Thyroid gland (tissue), 4 donors: ENCODE measurements at places on chromosomes 2 and 18. TPM values are rescaled to one million over a fixed set of nuclear protein-coding genes. Genes with fewer than 3 reads are reported as not detected.

- H3K36me3 ChIP-seq: no peaks in the 10 kb centered on the region
- H3K4me3 ChIP-seq: no peak overlapping the region
- no peak overlapping the region for H3K27ac ChIP-seq
- no peaks in the 10 kb centered on the region for H3K27me3 ChIP-seq
- DNase-seq: no peak
Measured at GRCh38 chr2:9001778-9002177, 1.7 kb downstream of the MBOAT2 start.

DNA sequence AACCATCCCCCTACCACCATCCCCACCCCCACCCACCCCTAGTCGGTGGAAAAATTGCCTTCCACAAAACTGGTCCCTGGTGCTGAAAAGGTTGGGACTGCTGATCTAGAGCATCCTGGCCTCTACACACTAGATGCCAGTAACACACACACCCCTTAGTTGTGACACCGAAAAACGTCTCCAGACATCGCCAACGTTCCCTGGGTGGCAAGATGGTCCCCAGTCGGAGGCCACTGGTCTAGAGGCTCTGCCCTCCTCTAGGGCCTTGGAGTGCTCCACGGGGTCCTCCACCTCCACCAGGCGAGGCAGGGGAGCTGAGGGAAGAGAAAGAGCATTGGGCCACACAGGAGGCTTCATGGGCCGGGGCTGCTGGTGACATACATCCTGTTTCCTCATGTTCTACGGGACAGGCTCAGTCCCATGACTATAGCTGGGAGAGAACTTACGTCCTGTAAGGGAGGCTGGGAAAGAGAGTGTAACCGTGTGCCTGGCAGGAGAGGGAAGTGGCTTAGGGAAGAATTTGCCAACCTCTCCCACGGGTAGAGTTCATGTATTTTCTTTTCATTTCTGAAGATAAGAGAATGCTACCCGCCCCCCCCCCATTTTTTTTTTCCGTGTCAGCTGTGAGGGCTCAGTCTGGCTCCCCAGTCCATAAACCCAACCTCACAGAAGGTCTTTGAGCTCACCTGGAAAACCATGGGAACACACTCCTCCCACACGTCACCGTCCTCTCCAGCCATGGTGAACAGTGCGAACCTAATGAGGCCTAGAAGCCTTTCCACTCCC, 132.7 kb upstream of the MYCN start:
- no peaks in the 10 kb centered on the region for H3K27me3 ChIP-seq
- peaks cover 14% of the 10 kb centered on the region for H3K4me1 ChIP-seq
- no peaks in the 10 kb centered on the region for H3K36me3 ChIP-seq
- DNase-seq: no peak
- H3K4me3 ChIP-seq: no peak overlapping the region

GRCh38 chr18:7071600-7071999, 46.0 kb downstream of the LAMA1 start:
- H3K27me3 ChIP-seq: no peaks in the 10 kb centered on the region
- no peak overlapping the region for H3K4me3 ChIP-seq
- H3K36me3 ChIP-seq: no peaks in the 10 kb centered on the region
- peaks cover 11% of the 10 kb centered on the region for H3K4me1 ChIP-seq

- H3K4me3 ChIP-seq: no peak overlapping the region
- H3K4me1 ChIP-seq: no peaks in the 10 kb centered on the region
- H3K27ac ChIP-seq: no peak overlapping the region
- H3K27me3 ChIP-seq: no peaks in the 10 kb centered on the region
Measured at GRCh38 chr2:127049927-127050802, 56.8 kb downstream of the BIN1 start.

GRCh38 chr2:85236084-85236483, 91.7 kb downstream of the TGOLN2 start:
- H3K36me3 ChIP-seq: no peaks in the 10 kb centered on the region
- H3K4me1 ChIP-seq: peaks cover 72% of the 10 kb centered on the region
- H3K27me3 ChIP-seq: no peaks in the 10 kb centered on the region

DNA sequence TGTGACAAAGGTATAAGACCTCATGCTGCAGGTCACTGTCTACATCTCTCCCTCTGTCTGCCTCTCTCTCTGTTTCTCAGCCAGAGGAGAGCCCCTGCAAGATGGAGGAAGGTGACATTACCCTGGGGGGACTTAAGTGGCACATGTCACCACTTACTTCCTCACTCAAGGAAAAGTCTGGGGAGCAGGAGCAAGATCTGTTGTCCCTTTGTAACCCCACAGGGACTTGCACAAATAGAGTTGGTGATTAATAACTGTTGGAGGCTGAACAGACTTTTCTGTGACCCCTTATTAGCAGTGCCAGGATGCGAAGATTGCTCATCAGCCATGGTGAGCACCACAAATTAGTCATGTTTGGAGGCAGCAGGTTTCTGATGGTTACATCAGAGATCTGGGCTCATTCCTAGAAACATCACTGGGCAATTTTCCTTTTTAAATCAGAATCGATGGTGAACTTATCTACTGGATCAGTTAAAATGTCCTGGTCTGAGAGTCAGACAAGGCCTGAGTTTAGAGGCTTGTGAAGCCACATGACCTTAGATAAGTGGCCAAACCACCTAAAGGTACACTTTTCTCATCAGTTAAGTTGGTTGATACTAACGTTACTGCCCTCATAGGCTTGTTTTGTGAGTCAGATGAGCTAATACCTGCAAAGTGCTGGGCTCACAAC, 81.2 kb upstream of the LTBP1 start:
- H3K4me3 ChIP-seq: no peak overlapping the region
- H3K36me3 ChIP-seq: no peaks in the 10 kb centered on the region
- H3K27ac ChIP-seq: no peak overlapping the region
- peaks cover 6% of the 10 kb centered on the region for H3K4me1 ChIP-seq

DNA sequence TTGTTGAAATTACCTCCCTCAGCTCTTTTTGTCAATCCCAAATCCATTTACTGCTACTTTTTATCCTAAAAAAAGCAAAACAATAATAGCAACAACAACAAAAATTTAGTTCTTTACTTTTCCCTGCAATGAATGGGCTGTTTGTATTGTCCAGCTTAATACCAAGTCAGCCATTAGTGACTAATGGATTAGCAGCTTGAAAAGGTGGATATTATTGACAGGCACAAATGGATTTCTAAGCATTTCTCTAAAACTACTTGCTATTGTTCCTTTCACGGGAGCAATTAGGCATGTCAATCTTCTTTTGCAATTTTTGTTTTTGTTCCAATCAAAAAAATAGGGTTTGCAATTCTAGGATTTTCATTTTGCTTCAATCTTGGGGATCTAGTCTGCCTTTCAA, 32.1 kb upstream of the SPAG16 start:
- DNase-seq: no peak
- H3K27me3 ChIP-seq: no peaks in the 10 kb centered on the region
- no peaks in the 10 kb centered on the region for H3K4me1 ChIP-seq
- H3K36me3 ChIP-seq: no peaks in the 10 kb centered on the region
- H3K27ac ChIP-seq: no peak overlapping the region

- H3K27me3 ChIP-seq: no peaks in the 10 kb centered on the region
- H3K4me1 ChIP-seq: no peaks in the 10 kb centered on the region
- H3K36me3 ChIP-seq: no peaks in the 10 kb centered on the region
- DNase-seq: no peak
- H3K27ac ChIP-seq: no peak overlapping the region
Measured at GRCh38 chr18:2303517-2304238, 267.6 kb downstream of the METTL4 start.

- H3K36me3 ChIP-seq: no peaks in the 10 kb centered on the region
- no peak overlapping the region for H3K27ac ChIP-seq
- H3K4me3 ChIP-seq: no peak overlapping the region
- H3K4me1 ChIP-seq: no peaks in the 10 kb centered on the region
- no peaks in the 10 kb centered on the region for H3K27me3 ChIP-seq
- DNase-seq: no peak
Measured at GRCh38 chr2:203077451-203077850, 62.8 kb downstream of the NBEAL1 start.

DNA sequence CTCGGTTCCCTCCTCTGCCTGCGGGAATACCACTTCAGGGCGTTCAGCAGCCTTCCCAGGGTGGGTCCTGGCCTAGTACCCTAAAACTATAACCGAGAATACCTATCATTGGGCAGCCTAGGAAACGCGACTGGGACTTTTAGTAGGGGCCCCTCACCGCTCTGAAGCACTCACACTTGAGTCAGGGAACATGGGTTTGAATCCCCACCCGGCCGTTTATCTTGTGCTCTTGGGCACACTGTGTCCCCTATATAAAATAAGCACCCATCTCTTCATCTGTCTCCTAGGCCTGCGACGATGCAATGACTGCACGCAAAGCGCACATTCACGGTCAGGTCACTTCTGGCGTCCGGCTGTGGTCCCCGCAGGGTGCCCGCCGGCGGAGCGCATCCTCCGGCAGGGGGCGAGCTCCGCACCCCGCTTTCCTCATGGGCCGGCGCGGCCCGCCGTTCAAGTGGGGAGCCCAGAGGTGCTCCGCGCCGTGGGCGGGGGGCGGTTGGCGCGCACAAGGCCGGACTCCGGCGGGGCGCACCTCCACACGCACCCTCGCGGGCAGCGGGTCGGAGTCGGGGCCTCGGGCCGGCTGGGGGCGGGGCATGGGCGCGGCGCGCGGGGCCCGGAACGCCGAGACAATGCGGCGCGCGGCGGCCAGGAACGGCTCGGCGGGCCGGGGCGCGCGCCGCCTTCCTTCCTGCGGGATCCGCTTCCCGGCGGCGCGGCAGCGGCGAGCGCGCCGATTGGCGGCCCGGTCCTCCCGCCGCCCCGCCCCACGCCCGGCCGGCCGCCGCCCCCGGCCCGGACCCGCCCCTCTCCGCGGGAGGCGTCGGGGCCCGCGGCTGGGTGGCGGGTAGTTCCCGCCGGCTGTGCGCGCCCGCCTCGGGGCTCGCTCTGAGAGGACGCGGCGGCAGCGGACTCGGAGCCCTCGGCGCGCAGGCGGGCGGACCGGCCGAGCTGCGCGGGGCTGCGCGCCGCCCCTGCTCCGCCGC, at the start of gene ASAP2:
TSS of gene ASAP2 (plus strand) at position 850 of the 986 bp plus-strand sequence. CDS start 293 bp downstream, outside the sequence.
- H3K27ac ChIP-seq: peak within 1 kb of the TSS; percentile 95
- peaks cover 11% of the 10 kb centered on the region for H3K4me1 ChIP-seq
- DNase-seq: peak; percentile 70
- no peaks in the 10 kb centered on the region for H3K36me3 ChIP-seq
- peak within 1 kb of the TSS; percentile 86 for H3K4me3 ChIP-seq

DNA sequence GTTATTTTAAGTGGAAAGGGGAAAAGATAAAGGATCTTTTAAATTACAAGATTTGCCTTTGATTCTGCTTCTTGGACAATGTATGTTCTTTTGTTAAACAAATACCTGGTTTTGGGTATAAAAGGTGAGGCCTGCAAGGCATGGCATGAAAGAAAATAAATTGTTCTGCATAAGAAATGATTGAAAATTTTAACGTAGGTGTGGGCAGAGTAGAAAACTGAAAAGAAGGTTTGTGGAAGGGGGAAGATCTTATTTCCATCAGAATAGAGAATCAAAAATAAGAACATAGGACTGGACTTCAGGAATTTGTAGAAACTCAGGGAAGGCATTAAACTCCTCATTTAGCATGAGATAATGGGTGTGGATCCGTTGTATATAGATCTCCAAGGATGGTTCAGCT, 153.1 kb downstream of the SETBP1 start:
- no peaks in the 10 kb centered on the region for H3K36me3 ChIP-seq
- peaks cover 11% of the 10 kb centered on the region for H3K4me1 ChIP-seq
- H3K27ac ChIP-seq: no peak overlapping the region
- H3K4me3 ChIP-seq: no peak overlapping the region
- no peaks in the 10 kb centered on the region for H3K27me3 ChIP-seq

- H3K4me1 ChIP-seq: no peaks in the 10 kb centered on the region
- H3K27ac ChIP-seq: no peak overlapping the region
- H3K36me3 ChIP-seq: no peaks in the 10 kb centered on the region
- no peak for DNase-seq
- no peaks in the 10 kb centered on the region for H3K27me3 ChIP-seq
Measured at GRCh38 chr18:45589356-45590035, 25.8 kb upstream of the SLC14A2 start.

- peak overlapping the region; percentile 37 for H3K27ac ChIP-seq
- H3K27me3 ChIP-seq: no peaks in the 10 kb centered on the region
- no peak overlapping the region for H3K4me3 ChIP-seq
- DNase-seq: no peak
Measured at GRCh38 chr18:2967820-2968219, 45.1 kb downstream of the LPIN2 start.

DNA sequence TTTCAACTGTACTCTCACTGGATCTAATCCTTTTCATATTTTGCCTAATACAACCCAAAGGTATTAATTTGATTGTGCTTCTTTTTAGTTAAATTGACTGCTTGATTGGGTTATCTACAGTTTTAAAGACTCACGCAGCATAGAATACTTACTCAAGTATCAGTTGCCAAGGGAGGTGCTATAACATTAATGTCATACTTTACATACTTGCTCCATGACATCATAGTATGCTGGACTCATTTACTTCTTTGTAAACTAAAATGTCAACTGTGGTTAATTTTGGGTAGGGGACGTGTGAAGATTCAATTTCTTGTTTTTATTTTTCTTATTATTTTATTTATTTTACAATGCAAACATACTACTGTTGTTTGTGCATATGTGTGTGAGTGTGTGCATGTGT, 716.2 kb upstream of the VRK2 start:
- H3K4me3 ChIP-seq: no peak overlapping the region
- H3K27ac ChIP-seq: no peak overlapping the region
- H3K27me3 ChIP-seq: no peaks in the 10 kb centered on the region
- H3K4me1 ChIP-seq: no peaks in the 10 kb centered on the region
- DNase-seq: no peak
- no peaks in the 10 kb centered on the region for H3K36me3 ChIP-seq

DNA sequence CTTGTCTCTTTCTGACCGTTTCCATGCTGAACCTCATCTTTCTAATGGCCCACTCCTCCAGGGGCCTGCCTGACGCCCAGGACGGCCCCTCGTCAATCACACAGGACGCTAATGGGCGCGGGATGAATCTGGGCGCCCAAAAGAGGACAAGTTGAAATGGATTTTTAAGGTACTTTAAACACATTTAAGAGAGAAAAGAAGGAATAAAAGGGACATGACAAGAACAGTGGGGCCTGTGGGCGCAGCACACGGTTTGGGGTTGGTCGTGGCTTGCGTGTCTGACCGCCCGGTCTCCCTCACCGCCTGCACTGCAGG, 607 bp upstream of the UBE2F start:
- no peaks in the 10 kb centered on the region for H3K36me3 ChIP-seq
- H3K27ac ChIP-seq: no peak overlapping the region
- H3K4me3 ChIP-seq: no peak overlapping the region
- no peaks in the 10 kb centered on the region for H3K27me3 ChIP-seq
- DNase-seq: no peak
- H3K4me1 ChIP-seq: peaks cover 35% of the 10 kb centered on the region

The RTP5 gene
- total RNA-seq: not detected

The CIB4 gene
- not detected for total RNA-seq

The EFEMP1 gene
- 389 TPM for total RNA-seq

The PLCL1 gene
- total RNA-seq: 10.4 TPM

The PRKAG3 gene
- not detected for total RNA-seq

The ZSWIM2 gene
- total RNA-seq: not detected

The TMEM131 gene
- 37.5 TPM for total RNA-seq

The IL1RL1 gene
- 1.4 TPM for total RNA-seq

The PSMA8 gene
- total RNA-seq: 0.40 TPM

The CFC1 gene
- not detected for total RNA-seq

The GLS gene
- total RNA-seq: 175 TPM

The SMYD1 gene
- total RNA-seq: not detected

The VWC2L gene
- not detected for total RNA-seq

The ANTXR1 gene
- 83.8 TPM for total RNA-seq
